ENCODE measurements at places on chromosomes 16 and 17.

- no peak overlapping the region for H3K27ac ChIP-seq
- peaks cover 4% of the 10 kb centered on the region for H3K27me3 ChIP-seq
- H3K36me3 ChIP-seq: no peaks in the 10 kb centered on the region
- no peak overlapping the region for H3K4me3 ChIP-seq
- no peak for DNase-seq
- peaks cover 3% of the 10 kb centered on the region for H3K4me1 ChIP-seq
Measured at GRCh38 chr16:77289331-77289809, 90.2 kb downstream of the SYCE1L start.

DNA sequence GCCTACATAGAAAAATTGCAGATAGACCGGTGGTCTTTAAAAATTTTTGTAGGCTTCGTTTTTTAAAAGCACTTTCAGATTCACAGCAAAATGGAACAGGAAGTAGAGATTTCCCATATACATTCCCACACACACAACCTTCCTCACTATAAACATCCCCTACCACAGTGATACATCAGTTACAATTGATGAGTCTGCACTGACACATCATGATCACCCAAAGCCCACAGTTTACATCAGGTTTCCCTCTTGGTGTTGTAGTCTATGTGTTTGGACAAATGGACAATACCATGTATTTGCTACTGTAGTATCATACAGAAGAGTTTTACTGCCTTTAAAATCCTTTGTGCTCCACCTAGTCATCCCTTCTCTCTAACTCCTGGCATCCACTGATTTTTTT lies 113.9 kb upstream of the ADAMTS18 start:
- no peaks in the 10 kb centered on the region for H3K4me1 ChIP-seq
- H3K27me3 ChIP-seq: peaks cover 8% of the 10 kb centered on the region
- no peaks in the 10 kb centered on the region for H3K36me3 ChIP-seq

- H3K36me3 ChIP-seq: peaks cover 17% of the 10 kb centered on the region
- H3K4me1 ChIP-seq: peaks cover 2% of the 10 kb centered on the region
- H3K27me3 ChIP-seq: no peaks in the 10 kb centered on the region
- H3K27ac ChIP-seq: no peak overlapping the region
- DNase-seq: no peak
Measured at GRCh38 chr17:66764506-66764905, 70.4 kb upstream of the CACNG5 start.

DNA sequence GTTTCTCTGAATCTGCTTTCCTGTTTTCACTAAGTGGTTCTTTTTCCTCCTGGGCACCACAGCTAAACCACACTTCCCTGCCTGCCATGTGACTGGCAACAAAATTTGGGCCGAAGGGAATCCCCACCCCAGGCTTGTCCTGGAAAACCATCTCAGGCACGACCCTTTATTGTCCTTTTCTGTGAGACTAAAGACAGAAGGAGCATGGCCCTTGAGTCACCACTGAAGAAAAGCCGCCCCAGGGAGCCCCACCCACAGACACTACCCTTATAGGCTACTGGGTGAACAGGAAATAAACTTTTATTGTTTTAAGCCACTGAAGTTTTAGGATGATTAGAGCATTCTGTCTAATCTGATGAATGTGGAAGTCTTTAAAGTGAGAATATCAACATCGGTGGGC lies 88.6 kb upstream of the BRD7 start:
- peaks cover 2% of the 10 kb centered on the region for H3K27me3 ChIP-seq
- no peak for DNase-seq
- H3K4me3 ChIP-seq: no peak overlapping the region
- H3K27ac ChIP-seq: no peak overlapping the region

DNA sequence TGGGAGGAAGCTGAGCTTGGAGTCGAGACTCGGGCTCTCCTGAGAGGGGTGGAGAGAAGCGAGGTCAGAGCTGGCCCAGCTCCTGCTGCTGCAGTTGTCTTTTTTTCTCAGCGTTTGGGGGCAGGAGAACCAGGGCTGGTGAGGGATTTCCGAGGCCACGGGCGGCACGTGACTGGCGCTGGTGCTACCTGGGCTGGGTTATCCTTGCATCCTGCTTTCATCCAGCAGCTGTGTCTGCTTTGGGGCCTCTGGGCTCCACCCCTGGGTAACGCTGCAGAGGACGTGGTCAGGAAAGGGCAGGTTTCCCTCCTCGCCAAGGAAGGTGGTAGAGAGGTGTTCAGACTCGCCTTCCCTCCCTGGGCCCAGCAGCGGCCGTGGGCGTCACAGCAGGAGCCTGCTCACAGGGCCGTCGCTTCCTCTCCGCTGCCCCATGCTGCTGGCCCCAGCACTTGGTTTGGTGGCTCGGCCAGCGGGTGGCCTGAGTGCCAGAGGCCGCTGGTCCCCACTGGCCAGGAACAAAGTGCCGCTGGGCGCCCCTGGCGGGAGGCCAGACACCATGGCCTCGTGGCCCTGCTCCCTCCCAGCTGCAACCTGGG lies 22.5 kb downstream of the GSE1 start:
- no peak for DNase-seq
- H3K36me3 ChIP-seq: no peaks in the 10 kb centered on the region
- H3K27me3 ChIP-seq: no peaks in the 10 kb centered on the region

DNA sequence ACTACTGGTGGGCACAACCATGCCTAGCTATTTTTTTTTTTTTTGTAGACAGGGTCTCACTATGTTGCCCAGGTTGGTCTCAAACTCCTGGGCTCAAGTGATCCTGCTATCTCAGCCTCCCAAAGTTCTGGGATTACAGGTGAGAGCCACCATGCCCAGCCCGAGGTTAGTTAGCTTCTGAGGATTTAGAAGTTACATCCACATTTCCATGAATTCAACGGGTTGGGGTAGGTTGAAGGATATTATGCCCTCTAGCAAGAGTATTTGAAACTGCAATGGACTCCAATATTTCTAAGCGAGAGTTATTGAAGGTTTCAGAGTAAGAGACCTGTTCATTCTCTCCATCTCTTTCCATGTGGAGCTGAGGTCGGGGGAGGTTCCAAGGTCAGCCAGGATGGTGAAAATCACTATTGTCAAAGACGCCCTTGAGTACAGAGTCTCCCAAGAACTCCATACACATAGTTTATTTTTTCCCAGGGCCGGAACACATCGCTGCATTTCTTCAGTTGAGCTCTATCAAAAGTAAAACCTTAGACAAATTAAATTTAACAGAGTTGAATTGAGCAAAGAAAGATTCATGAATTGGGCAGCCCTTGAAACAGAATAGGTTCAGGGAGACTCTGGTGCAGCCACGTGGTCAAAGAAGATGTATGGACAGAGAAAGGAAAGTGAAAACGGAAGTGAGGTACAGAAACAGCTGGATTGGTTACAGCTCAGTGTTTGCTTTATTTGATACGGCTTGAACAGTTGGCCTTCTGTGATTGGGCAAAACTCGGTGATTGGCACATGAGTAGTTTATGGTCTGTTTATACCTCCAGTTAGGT lies 19.0 kb upstream of the ITPRIPL2 start:
- peaks cover 3% of the 10 kb centered on the region for H3K36me3 ChIP-seq
- H3K4me1 ChIP-seq: peaks cover 16% of the 10 kb centered on the region
- H3K27me3 ChIP-seq: peaks cover 7% of the 10 kb centered on the region
- no peak for DNase-seq
- no peak overlapping the region for H3K4me3 ChIP-seq

DNA sequence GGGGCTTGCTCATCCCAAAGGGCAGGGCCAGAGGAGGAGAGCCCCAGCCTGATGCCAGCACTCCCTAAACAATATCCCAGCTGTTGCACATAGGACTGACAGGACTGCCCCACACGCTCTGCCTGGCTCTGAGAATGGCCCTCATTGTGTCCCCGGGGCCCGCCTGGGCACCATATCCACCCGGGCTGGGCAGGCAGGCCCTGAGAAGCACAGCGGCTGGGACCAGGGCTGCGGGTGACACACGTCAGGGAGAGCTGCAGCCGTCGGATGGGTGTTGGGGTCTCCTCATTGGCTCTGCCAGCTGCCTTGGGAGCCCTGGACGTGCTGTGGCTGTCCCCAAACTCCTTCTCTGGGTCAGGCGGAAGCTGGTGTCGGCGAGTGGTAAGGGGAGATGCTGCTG lies 4.2 kb downstream of the BCAR1 start:
- no peak overlapping the region for H3K4me3 ChIP-seq
- no peak for DNase-seq
- H3K27ac ChIP-seq: no peak overlapping the region
- peaks cover 36% of the 10 kb centered on the region for H3K27me3 ChIP-seq
- peaks cover 9% of the 10 kb centered on the region for H3K4me1 ChIP-seq

DNA sequence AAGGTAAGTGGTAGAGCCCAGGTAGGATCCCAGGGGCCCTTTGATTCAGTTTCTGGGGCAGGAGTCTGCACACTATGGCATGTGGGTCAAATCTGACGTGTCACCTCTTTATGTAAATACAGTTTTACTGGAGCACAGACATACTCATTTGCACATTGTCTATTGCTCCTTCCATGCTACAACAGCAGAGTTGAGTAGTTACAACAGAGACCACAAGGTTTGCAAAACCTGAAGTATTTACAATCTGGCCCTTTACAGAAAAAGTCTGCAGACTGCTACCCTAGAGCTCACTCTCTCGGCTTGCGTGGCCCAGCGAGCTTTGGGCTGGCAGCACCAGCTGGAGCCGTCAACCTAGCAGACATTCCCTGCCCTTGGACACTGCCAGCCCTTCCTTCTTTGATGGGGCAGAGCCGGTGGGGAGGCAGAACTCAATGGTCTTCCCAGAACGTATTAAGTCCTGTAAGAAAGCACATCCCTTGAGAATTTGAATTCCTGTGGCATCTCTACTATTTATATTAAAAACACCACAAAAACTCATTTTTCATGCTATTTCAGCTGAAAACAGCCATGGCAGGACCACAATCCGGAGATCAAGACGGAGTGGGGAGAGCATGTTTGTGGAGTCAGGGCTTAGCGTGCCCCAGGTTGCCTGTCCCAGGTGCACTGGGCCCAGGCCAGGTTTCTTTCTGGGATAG lies 133.1 kb upstream of the NUDT7 start:
- no peaks in the 10 kb centered on the region for H3K36me3 ChIP-seq
- DNase-seq: no peak
- peaks cover 13% of the 10 kb centered on the region for H3K27me3 ChIP-seq
